ENCODE measurements at places on chromosomes 2 and 18.

GRCh38 chr2:215028231-215028630, 110.2 kb downstream of the ABCA12 start:
- DNase-seq = no peak

GRCh38 chr2:186918495-186918894, 69.5 kb upstream of the ZSWIM2 start:
- DNase-seq = no peak

GRCh38 chr2:18009891-18010290, 131.4 kb downstream of the KCNS3 start:
- no peak for DNase-seq

DNA sequence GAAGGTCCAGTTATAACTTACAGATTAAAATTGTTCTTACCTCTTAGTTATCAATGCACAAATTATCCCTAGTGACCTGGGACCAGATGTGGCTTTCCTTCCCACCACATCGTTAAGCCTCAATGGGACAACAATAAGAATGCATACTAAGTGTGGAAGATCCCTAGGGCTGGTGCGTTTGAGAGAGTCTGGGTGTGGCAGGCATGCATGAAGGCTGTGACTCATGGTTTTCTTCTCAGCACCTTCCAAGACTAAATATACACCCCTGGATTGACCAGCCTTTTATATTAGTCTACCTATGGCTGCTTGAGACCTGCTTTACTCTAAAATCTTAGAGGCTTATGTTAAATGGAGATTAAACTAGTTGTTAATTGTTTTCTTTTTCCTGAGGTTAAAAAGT, 261.7 kb upstream of the SLC14A2 start:
- DNase-seq = no peak

DNA sequence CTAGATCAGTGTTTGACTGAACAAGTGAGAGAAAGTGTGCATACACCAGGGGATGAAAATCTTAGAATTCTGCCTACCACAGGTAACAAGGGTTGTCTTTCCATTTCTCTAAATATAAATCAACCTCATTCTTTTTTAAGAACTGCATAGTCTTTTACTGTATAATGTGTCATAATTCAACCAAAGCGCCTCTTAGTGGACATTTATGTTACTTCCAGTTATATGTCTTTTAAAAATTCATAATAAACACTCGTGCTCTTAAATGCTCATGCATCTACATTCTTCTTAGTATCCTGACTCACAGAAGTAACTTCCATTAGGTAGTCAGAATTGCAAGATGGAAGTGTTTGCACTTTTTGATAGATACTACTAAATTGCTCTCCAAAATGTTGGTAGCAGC, 76.2 kb downstream of the CHRNA1 start:
- DNase-seq = no peak
